H1 (cell line): ENCODE measurements at places on chromosomes 5 and 9. TPM values are rescaled to one million over a fixed set of nuclear protein-coding genes. Genes with fewer than 3 reads are reported as not detected.

DNA sequence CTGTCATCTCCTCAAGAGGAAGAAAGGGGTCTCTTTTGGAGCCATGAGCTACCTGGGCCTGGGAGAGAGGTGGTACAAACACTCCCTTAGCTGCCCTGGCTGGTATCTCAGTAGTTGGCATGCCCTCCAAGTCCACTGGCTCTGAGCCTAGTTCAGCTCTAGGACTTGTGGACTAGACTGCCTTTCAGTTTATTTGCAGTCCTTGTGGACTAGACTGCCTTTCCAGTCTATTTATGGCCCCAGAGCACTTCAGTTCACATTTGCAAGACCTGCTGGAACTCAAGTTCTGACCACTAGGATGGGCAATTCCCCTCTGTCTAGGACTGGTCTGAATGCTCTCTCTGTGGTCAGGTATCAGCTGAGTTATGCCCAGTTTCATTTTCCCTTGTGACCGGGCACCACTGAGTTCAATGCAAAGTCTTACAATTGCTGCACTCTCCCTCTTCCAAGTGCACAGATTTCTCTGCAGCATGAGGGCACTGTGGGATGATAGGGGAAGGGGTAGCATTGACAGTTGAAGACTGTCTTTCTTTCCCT lies 1019.0 kb downstream of the TAF11L14 start:
- H3K27ac ChIP-seq = no peak overlapping the region
- H3K4me1 ChIP-seq = no peaks in the 10 kb centered on the region
- no peak for DNase-seq
- H3K36me3 ChIP-seq = peaks cover 29% of the 10 kb centered on the region
- H3K27me3 ChIP-seq = no peaks in the 10 kb centered on the region
- H3K4me3 ChIP-seq = no peak overlapping the region

DNA sequence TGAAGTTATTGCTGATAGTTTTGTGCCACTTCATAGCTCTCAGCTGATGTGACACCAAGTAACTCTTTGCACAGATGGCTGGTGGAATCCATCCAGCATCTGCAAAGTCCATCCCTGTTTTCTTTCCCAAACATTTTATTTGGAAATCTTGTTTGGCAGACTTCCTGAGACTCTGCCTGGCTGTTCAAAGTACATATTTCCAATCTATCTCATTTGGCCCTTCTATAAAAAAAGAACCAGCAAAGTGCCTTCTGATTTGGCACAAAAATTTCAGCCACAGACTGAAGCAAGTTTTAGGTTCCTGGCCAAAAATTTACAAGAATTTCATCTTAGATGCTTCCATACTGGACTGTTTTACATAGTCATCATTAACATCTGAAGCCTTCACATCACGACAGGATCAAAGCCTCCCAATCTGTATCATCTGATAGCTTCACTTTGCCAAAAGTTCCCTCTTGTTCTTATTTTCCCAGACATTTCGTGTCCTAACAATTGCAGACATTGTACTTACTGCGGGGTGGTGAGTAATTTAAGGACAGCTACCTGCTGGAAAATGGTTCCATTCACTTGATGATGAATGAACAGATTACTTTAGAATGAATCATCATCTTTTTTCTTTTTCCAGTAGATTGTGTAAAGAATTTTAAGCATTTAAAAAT lies 377.3 kb downstream of the KIAA0825 start:
- H3K36me3 ChIP-seq = no peaks in the 10 kb centered on the region
- H3K27ac ChIP-seq = no peak overlapping the region
- H3K4me3 ChIP-seq = no peak overlapping the region
- no peak for DNase-seq

- H3K27ac ChIP-seq = no peak overlapping the region
- H3K36me3 ChIP-seq = no peaks in the 10 kb centered on the region
- no peak for DNase-seq
- no peak overlapping the region for H3K4me3 ChIP-seq
- H3K27me3 ChIP-seq = no peaks in the 10 kb centered on the region
These were observed 49.4 kb downstream of the C9orf50 start for GRCh38 chr9:129571298-129572051.

Gene SV2C
- 0.08 and 0.24 TPM in 2 replicates for total RNA-seq

Gene SPATA31D4
- not detected in 2 replicates for total RNA-seq

- no peak overlapping the region for H3K4me3 ChIP-seq
- no peaks in the 10 kb centered on the region for H3K4me1 ChIP-seq
- H3K27me3 ChIP-seq = no peaks in the 10 kb centered on the region
- no peak for DNase-seq
- H3K36me3 ChIP-seq = no peaks in the 10 kb centered on the region
These were observed 223.2 kb upstream of the PANK3 start for GRCh38 chr5:168802337-168802736.

- H3K4me1 ChIP-seq = no peaks in the 10 kb centered on the region
- no peak for DNase-seq
- no peaks in the 10 kb centered on the region for H3K36me3 ChIP-seq
- no peak overlapping the region for H3K4me3 ChIP-seq
- no peak overlapping the region for H3K27ac ChIP-seq
- H3K27me3 ChIP-seq = no peaks in the 10 kb centered on the region
These were observed 305.3 kb downstream of the PRR16 start for GRCh38 chr5:120769312-120769872.

Gene AHRR
- 0.80 and 1.4 TPM in 2 replicates for total RNA-seq
